ENCODE measurements at places on chromosomes 11 and 22.

DNA sequence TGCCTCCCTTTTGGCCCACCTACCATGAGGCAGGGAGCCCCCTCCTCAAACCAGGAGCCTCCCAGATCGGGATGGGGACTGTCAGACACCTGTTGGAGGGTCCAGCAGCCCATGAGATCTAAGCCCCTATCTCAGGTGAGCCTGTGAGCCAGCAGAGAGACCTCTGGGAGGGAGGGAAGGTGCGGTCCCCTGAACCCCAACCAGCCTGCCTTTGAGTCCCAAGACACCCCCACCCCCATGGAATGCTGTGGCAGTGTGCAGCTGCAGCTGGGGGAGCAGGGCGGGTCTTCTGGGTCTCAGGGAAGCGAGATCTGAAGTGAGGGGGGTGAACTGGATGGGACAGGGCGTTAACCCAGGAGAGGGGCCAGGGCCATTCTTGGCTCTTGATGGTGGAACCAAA is 1.4 kb upstream of the CDKN1C start:
- H3K36me3 ChIP-seq: no peaks in the 10 kb centered on the region
- no peak overlapping the region for H3K27ac ChIP-seq
- no peaks in the 10 kb centered on the region for H3K27me3 ChIP-seq
- H3K4me3 ChIP-seq: no peak overlapping the region
- no peak for DNase-seq

DNA sequence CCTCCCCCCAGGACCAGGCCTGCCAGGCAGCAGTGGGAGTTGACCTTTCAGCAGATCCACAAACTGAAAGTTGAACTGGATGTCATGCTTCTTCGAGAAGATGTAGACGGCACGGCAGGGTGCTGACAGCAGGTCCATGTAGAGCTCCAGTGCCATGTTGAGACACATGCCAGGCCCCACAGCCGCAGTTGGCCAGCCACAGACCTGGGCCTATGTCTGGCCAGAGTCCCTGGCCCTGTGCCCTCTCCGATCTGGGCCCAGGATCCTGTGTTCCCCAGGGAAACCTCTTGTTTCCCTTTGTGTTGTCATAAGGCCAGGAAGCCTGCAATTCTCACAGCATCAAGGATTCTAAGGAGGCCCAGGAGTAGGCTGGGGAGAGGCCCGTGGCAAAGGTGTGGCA is at the start of gene GSTT4:
TSS of gene GSTT4 (minus strand) at position 253 of the 400 bp plus-strand sequence. CDS start at position 156, 97 bp downstream.
- no peaks in the 10 kb centered on the region for H3K36me3 ChIP-seq
- peak within 1 kb of the TSS; percentile 19 for H3K27ac ChIP-seq
- no peaks in the 10 kb centered on the region for H3K27me3 ChIP-seq
- no peaks in the 10 kb centered on the region for H3K4me1 ChIP-seq

DNA sequence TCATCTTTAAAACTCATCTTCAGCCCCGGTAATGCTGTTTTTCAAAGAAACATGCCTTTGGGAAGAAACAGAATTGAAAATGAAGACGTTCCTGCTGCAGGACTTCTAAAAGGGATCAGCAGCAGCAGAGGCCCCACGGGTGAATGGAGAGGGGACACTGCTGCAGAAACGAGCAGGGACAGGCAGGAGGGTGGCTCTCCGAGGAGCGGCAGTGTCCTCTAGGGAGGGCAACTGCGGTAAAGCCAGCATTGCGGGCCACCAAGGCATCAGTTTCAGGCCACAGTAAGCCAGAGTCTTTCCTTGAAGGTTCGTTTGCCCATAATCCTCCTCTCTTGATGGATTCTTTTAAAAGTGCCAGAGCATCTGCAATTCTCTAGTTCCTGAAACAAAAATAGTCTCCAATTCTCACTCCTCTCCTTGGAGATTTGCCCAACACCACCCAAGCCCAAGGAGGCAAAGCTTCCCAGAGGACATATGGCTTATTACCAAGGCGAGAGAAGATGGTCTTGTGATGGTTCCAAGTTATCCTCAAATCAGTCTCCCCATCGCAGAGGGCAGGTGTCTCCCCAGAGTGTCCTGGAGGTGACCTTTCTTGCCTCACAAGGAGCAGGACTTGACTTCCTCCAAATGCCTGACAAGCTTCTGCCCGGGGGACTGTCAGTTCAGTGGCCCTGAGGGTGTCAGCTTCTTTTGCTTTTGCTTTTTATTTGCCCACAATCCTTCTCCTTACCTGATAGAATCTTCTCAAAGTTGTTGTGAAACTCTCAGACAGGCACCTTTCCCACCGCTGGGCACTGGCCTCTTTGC is 341.1 kb upstream of the B3GAT1 start:
- no peaks in the 10 kb centered on the region for H3K27me3 ChIP-seq
- no peak for DNase-seq
- H3K36me3 ChIP-seq: no peaks in the 10 kb centered on the region
- H3K27ac ChIP-seq: no peak overlapping the region
- no peak overlapping the region for H3K4me3 ChIP-seq

DNA sequence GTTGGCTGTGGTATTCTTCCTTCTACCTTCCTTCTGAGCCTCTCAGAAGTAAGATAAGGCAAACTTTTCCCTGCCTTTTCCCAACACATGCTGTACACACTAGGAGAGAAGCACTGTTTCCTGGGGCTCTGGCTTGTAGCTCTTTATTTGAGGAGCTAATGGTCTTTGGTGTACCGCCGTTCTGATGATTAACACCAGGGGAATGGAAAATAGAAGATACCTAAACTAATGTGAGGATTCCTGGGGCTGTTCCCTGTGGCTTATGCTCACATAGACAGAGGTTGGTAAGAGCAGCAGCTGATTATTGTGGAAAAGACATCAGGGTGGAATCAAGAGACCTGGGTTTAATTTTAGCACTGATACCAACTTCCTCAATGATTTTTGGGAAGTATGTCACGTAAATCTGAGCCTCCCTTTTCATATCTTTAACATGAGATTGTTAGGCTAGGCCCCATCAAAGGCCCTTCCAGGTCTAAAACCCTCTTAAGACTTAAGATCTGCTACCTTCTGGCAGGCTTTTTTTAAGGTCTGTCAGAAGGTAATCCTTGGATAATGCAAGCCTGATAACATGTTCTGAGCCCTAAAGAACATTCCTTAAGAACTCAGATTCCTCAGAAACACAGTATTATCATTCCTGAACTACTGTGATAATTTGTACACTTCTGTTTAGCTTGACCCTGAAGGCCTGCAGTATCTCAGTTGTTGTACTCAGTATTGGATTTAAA is 24.8 kb upstream of the RCE1 start:
- no peak overlapping the region for H3K27ac ChIP-seq
- no peaks in the 10 kb centered on the region for H3K27me3 ChIP-seq
- no peaks in the 10 kb centered on the region for H3K4me1 ChIP-seq
- no peak for DNase-seq
- H3K4me3 ChIP-seq: no peak overlapping the region

DNA sequence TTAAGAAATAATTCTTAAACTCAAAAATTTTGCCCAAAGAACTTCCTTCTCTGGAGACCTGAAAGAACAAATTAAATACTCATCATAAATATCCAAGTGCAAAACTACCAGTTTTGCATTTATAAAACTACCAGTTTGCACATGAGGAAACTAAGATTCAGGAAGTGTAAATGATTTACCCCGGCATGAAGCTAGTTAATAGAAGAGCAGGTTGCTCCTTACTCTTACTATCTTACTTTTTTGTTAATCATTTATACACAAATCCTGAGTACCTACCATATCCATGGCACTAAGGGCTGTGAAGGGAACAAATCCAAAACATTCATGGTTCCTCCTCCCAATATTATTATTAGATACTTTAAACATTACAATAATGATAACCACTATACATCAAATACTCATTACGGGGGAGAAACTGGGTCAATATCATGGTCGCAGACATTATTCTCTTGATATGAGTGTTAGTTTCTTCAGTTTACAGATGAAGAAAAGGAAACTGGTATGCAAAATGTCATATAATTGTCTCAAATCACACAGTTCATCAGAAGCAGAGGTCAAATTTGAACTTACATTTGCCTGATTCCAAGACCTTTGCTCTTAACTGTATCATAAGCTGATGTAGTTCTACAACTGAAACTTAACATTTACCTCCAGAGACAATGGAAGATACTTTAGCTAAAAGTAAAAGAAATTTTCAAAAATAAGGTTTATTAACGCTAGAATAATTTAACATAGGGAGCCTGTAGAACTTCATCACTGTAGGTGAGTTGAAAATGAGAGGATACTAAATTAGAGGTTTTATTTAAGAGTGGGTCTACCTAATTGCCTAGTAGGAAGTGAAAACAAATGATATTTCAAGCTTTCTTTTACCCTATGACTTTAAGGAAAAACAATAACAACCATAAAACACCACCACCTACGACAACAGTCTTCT is 74.5 kb downstream of the FAM76B start:
- no peaks in the 10 kb centered on the region for H3K27me3 ChIP-seq
- no peak for DNase-seq
- no peak overlapping the region for H3K4me3 ChIP-seq
- peaks cover 2% of the 10 kb centered on the region for H3K4me1 ChIP-seq

GRCh38 chr11:63144121-63144520 is at the start of gene SLC22A24:
TSS of gene SLC22A24 (minus strand) at chr11:63144221. CDS start at chr11:63143779, 442 bp downstream.
- DNase-seq: no peak
- H3K27me3 ChIP-seq: no peaks in the 10 kb centered on the region
- H3K4me1 ChIP-seq: no peaks in the 10 kb centered on the region
- H3K4me3 ChIP-seq: no peak within 1 kb of the TSS

DNA sequence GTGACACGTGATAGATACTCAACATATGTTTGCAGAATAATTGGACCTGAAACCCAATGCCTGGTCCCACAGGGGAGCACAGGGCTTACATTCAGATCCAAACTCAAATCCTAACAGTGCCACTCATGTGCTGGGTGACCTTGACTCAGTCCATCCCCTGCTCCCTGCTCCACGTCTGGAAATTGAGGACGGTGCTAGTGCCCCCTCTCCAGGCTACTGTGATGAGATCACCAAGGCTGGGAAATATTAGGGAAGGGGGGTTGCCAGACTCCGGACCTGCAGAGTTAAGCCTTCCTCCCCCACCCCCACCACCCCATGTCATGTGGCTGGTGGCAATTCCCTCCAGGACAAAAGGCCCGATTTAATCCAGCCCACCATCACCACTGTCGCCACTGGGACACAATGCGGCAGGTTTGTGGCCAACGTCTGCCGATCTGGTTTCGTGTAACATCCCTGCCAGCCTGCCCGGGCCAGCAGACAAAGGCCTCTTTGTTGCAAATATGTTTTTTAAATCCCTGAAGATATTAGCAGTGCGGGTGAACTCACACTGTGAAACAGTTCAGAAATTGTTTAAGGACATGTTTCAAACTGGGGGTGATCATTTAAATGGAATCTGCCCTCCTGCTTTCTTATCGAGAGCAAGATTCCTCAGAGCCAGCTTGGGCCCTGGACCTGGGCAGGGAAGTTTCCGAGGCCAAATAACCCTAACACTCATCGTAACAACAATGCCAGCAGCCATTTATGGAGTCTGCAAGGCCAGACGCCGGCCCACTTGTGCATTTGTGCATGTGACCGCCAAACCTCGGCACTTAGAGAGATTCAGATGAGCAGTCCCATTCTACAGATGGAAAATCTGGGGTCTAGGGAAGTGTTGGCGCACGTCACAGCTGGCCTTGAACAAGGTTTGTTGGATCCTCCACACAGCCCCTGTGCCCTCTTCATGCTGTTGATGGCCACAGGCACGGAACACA is 19.6 kb upstream of the MN1 start:
- no peak overlapping the region for H3K4me3 ChIP-seq
- no peak overlapping the region for H3K27ac ChIP-seq
- no peaks in the 10 kb centered on the region for H3K27me3 ChIP-seq
- DNase-seq: peak; percentile 30
- no peaks in the 10 kb centered on the region for H3K36me3 ChIP-seq
- no peaks in the 10 kb centered on the region for H3K4me1 ChIP-seq

GRCh38 chr11:126636911-126637794 is 281.7 kb downstream of the ST3GAL4 start:
- no peaks in the 10 kb centered on the region for H3K36me3 ChIP-seq
- DNase-seq: no peak
- H3K4me1 ChIP-seq: no peaks in the 10 kb centered on the region

- H3K4me1 ChIP-seq: peaks cover 5% of the 10 kb centered on the region
- no peak for DNase-seq
- no peaks in the 10 kb centered on the region for H3K27me3 ChIP-seq
- no peaks in the 10 kb centered on the region for H3K36me3 ChIP-seq
Measured at GRCh38 chr11:86145439-86146156, 76.7 kb upstream of the PICALM start.

GRCh38 chr22:17794726-17795542 is 20.7 kb upstream of the BID start:
- no peak overlapping the region for H3K27ac ChIP-seq
- no peaks in the 10 kb centered on the region for H3K36me3 ChIP-seq
- H3K27me3 ChIP-seq: no peaks in the 10 kb centered on the region
- H3K4me3 ChIP-seq: no peak overlapping the region
- no peak for DNase-seq

DNA sequence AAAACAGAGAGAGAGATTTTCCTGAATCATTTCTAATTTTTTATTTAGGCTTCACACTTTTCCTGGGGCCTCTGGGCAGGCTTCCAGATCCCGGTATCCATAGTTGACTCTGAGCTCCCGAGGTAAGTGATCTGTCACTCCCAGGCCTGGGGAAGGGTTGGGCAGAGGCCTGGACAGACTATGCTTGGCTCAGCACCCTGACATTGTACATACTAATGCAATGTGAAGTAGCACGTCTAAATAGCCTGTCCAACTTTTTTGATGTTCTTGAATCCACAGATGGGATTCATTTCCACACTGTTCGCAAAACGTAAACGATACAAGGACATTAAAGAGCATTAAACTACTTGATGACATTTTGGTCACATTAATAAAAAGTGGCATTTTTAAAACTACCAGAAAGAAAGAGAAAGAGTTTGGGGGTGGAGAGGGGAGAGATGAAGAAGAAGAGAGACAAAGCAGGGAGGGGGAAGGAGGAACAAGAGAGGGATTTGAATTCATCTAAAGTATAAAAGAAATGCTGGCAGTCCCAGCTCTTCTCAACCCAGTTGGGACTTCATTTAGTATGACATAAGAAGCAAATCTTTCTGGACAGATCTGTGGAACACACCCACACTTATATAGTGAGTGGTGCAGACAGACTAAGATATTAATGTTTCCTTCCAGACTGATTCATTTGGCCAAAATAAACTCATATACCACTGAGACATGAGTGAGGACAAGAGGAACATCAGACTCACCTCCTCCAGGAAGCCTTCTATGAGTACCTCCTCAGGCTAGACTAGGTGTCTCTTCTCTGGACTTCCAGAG is 514.2 kb downstream of the SOX6 start:
- DNase-seq: no peak
- no peaks in the 10 kb centered on the region for H3K36me3 ChIP-seq
- H3K27ac ChIP-seq: no peak overlapping the region
- no peak overlapping the region for H3K4me3 ChIP-seq
- H3K27me3 ChIP-seq: no peaks in the 10 kb centered on the region
- H3K4me1 ChIP-seq: no peaks in the 10 kb centered on the region

DNA sequence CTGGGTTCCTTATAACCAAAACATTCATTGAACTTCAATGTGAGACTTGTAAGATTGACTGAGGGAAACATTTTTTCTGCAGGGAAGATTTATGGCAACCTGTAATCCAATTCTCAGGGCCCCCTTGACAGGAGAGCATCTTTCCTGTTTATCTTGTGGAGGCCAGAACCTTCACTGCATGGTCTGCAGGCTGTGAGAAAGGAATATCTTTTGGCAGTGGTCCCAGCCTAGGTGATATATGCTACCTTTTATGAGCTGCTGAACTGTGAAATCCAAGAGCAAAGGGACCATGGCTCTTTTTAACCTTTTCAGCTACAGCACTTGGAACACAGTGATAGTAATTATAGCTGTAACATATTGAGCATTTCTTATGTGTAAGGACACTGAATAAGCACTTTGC is 590.2 kb upstream of the B3GAT1 start:
- DNase-seq: no peak
- H3K36me3 ChIP-seq: no peaks in the 10 kb centered on the region
- no peak overlapping the region for H3K4me3 ChIP-seq
- no peaks in the 10 kb centered on the region for H3K4me1 ChIP-seq

Measured in aorta (tissue), 5 donors.